ENCODE measurements at places on chromosomes 3 and 15.

GRCh38 chr3:131158434-131158833 lies 131.8 kb downstream of the NEK11 start:
- no peak for DNase-seq

DNA sequence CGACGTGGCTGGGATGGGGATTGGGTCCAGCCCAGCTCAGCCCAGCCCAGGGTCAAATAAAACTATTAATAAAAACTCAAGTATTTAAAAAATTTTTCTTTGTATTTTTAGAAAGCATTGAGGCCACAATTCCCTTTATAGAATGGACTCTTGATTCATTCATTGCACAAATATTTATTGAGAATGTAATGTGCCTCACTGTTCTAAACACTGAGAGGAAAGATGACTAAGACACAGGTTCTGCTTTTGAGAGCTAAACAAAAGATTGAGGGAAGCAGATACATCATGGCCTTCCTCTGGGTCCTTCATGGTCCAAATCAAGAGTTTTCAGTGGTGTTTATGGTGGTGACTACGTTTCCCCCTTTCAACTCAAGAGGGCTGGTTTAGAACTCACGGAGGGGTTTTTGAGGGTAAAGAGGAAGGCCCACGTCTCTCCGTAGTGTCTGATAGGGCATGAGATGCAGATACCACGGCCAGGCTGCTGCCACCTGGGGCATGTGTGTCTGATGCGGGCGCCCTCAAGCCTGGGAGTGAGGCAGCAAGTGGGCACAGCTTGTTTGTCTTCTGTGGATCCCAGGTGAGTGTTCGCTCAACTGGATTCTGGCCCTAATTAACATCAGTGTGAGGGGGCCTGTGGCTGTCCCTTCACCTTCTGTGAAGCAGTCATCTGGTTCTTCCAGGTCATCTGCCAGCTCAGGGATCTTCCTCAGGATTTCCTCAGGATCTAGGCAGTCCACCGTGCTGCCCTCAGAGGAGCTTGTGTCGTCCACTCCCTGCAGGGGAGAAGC lies 73.5 kb upstream of the SCN5A start:
- no peak for DNase-seq

GRCh38 chr3:119861681-119862080 lies 79.8 kb downstream of the NR1I2 start:
- DNase-seq, result no peak

GRCh38 chr15:98447069-98447468 lies 201.3 kb upstream of the IGF1R start:
- DNase-seq, result no peak

- DNase-seq, result peak; percentile 11
Measured at GRCh38 chr3:57060089-57060821, at the start of gene SPATA12. TSS of gene SPATA12 (plus strand) at chr3:57060664. CDS start at chr3:57073695, 13,031 bp downstream.

DNA sequence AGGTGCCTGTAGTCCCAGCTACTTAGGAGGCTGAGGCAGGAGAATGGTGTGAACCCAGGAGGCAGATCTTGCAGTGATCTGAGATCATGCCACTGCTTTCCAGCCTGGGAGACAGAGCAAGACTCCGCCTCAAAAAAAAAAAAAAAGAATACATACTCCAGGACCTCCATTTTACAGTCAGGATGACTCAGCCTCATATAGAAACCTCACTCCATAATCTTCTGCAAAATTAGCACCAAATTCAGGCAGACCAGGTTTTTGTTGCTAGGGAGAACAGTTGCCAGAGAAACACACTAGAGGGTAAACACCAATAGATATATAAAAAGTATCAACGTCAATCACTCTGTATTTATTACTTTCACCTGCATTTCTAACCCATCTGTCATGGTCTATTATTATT lies 28.3 kb upstream of the AP3B2 start:
- no peak for DNase-seq

DNA sequence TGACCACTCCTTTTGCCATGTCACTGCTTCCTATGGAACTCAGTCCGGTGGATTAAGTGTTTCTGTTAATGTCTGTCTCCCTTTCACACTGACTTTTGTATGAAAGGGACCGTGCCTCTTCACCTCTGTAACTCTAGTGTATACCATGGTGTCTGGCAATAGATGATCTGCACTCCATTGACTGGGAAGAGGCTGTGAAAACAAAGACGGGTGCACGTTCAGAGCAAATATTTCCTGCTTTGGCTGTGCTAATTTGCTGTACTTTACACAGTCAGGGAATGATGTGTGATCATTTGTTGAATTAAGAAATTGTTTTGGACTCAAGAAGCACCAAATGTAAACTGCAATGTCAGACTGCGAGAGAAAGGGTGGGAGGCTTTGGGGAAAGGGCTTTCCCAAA lies 315.2 kb downstream of the RORA start:
- DNase-seq, result no peak

DNA sequence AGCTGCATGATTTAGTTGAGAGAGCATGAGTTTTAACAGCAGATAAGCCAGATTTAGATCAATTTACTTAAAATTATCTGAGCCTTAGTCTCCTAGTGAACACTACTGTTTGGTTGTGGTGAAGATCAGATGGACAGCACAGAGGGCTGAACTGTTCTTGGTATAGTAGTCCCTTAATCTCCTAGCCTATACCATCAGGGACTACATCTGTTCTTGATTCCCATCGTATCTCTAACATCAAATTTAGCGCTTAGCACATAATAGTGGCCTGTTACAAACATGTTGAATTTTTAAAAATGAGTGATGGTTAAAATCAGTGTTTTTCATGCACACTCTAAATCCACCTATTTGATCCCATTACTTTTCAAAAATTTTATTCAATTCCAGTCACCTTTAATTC lies 507.7 kb downstream of the GRM7 start:
- DNase-seq, result no peak

DNA sequence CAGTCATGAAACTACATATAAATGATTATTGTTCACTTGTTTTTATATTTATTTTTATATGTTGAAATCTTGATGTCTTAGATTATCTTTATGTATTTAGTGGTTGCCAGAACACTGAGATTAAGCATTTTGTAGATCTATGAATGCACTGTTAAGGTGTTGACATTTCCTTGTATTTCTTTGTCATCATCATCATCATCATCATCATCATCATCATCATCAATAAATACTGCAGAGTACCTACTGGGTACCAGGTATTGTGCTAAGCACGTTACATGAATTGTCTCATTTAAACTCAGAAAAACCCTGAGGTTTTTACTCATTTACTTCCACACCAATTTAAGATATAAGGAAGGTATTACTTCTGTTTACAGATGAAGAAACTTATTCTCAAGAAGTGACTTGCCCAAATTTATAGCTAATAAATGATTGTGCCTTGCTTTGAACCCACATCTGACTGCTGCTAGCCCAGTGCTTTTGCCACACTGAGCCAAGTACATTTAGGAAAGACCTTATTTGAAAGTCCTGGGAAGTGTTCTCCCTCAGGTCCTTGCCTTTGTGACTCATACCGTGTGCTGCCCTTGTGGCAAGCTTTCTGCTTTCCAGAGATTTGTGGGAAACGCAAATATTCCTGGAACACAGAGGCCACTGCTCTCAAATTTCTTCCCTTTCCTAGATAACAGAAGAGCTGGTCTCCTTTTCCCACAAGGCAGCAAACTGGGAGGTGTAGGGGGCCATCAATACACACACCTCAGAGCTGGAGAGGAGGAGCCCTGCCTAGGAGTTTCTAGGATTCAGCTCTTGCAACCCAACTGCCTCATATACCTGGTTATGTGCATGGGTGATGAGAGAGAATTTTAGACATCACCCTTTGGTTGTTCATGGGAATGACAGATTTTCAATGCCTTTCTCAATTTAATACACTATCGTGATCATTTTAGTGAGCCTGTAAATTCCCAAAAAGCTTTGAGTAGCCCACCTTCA lies 115.4 kb upstream of the C15orf61 start:
- DNase-seq, result no peak

GRCh38 chr3:38994251-38994650 lies 57.5 kb downstream of the SCN11A start:
- no peak for DNase-seq

GRCh38 chr3:153760948-153761347 lies 360.2 kb upstream of the ARHGEF26 start:
- no peak for DNase-seq

DNA sequence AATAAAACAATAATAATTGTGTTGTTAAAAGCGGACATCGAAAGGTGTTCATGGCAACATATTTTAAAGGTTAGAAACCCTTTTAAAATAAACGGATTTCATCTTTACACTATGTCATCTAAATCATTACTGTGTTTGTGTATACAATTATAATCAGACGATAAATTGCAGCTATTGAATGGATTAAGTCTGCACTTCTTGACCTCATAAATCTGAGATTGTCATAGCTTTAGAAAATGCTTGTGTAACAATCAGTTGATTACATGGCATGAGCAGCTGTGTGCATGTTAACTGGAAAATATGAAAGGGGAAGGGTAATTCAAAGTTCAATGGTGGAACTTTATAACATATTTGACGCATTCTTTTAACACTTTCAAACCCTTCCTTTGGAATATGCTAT lies 152.4 kb upstream of the MDFIC2 start:
- no peak for DNase-seq

- no peak for DNase-seq
Measured at GRCh38 chr15:82943176-82943575, 9.3 kb downstream of the HOMER2 start.

- DNase-seq, result no peak
Measured at GRCh38 chr3:45462522-45463265, 74.3 kb downstream of the LARS2 start.

- no peak for DNase-seq
Measured at GRCh38 chr3:169641167-169641566, 22.3 kb downstream of the MECOM start.

DNA sequence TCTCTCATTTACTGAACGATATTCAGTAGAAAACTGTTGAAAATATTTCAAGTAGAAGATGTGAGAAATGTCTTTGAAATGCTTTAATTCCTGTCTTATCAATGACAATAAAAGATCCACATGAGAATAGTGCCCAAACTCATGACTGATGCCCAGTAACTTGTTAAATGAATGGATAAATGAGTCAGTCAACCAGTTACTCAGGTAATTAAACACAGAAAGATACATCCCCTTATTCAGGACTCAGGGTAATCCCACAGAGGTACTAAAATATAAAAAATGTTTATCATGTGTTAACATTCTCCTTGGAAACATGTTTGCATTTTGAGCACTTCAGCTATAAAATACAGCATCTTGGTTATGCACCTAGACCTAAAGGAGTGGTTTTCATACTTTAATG lies 169.5 kb downstream of the MBNL1 start:
- DNase-seq, result no peak

DNA sequence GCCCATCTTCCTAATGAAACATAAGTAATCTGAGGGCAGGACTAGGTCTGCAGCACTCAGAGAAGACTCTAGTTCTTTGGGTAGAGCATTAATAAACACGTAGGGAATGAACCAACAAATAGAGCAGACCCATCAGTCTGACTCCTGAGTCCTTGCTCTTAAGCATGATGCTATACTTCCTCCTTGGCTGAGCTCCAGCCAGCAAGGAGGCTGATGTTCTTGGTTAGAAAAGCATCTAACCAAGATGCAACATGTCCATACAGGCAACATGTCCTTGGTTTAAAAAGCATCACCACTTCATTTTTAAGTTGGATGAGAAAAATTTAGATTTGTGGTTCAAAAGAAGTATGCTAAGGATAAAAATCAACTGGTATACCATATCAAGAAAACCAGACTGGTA lies 8.5 kb upstream of the MYH15 start:
- DNase-seq, result no peak

DNA sequence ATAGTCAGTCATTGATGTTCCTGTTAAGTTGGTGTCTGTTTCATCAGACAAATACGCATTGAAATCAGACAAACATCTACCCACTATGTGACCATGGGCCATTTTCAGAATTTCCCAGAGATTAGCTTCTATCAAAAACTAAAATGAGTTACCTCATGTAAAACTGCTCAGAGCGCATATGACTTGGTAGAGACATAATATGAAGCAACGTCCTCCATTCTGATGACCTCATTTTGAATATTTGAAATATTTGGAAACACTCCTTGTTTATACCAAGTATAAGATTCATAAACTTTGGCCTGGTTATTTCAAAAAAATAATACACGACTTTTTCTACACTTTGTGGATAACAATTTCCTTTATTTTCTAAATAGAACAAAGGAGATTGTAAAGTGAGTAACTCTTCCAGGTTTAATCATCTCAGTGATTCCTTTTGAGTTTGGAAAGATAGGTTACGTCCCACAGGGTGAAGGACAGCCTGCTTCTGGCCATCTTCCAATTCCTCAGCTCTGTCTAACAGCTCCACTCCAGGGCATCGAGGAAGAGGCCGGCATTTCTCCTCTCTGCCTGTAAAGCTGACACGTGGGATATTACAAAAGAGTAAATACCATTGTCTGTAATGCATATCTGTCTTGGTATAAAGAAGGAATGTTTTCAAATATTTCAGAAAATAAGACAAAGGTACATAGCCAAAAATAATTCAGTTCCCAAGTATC lies 122.6 kb downstream of the CADM2 start:
- no peak for DNase-seq

DNA sequence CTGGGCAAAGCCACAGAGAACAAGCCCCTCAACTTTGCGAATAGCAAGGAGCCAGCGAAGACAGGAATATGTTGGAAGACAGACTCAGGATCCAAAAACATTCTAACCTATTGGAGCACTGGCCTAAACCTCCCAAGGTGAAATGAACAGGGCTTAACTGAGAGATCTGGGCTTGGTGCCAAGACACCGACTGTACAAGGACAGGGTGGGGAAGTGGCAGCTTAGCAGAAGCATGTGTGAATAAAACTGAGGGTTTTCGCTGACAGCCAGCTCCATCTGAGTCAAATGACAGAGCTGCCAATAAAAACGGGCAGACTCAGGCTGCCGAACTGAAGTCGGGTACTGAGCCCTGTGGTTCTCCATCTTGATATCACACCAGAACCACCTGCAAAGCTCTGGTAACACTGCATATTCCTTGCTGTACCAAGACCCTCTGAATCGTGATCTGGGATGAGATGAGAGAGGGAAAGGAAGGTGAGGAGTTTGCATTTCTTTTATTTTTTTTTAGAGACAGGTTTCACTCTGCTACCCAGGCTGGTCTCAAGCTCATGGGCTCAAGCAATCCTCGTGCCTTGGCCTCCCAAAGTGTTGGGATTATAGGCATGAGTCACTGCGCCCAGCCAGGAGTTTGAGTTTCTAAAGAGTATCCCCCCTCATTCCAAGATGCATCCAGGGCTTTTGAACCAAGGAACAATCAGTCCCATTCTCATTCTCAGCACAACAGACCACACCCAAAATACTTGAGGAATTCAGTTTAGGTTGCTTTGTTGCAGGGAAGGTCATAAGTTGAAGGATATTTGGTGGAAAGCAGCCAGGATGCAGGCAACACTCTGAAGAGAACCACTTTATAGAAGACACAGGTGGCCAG lies 6.0 kb upstream of the PLCB2 start:
- no peak for DNase-seq

All from GOT3 (cell line).